Kidney (tissue), 22 donors: ENCODE measurements at places on chromosomes 13 and 19. TPM values are rescaled to one million over a fixed set of nuclear protein-coding genes. Genes with fewer than 3 reads are reported as not detected.

DNA sequence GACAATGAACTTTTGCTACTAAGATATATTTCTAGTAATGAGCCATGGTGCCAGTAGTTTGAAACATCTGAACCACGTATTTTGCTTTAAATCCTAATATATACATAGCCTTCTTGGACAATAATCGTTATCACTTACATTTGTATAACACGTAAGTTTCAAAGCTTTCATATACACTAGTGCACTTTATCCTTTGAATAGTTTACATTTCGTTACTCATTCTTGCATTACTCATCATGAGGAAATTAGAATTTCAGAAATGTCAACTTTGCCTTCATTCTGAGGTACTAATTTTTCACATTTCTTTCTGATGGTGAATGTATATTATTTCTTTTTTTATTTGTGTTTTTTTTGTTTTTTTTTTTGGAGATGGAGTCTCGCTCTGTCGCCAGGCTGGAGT lies 5.8 kb downstream of the KBTBD7 start:
- peaks cover 14% of the 10 kb centered on the region for H3K4me1 ChIP-seq
- DNase-seq: no peak
- no peak overlapping the region for H3K27ac ChIP-seq

DNA sequence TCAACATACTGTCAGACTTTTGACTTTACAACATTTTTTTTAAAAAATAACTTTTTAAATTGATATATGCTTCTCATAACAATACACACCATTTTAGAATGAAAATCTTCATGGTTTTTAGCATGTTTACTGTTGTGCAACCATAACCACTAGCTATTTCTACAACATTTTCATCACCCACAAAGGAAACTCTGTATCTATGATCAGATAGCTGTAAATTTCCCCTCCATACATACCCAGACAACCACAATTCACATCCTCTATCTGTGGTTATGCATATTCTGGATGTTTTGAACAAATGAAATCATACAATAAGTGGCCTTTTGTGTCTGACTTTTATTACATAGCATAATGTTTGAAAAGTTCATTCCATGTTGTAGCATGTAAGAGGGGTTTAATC lies 1666.0 kb downstream of the EFNB2 start:
- H3K27me3 ChIP-seq: no peaks in the 10 kb centered on the region
- no peak overlapping the region for H3K27ac ChIP-seq
- H3K4me1 ChIP-seq: no peaks in the 10 kb centered on the region
- no peak overlapping the region for H3K4me3 ChIP-seq
- no peak for DNase-seq

GRCh38 chr19:32767951-32768679 lies 48.5 kb downstream of the TDRD12 start:
- H3K4me1 ChIP-seq: no peaks in the 10 kb centered on the region
- H3K36me3 ChIP-seq: no peaks in the 10 kb centered on the region
- no peak overlapping the region for H3K4me3 ChIP-seq
- DNase-seq: no peak

- H3K36me3 ChIP-seq: no peaks in the 10 kb centered on the region
- H3K27ac ChIP-seq: no peak overlapping the region
- no peaks in the 10 kb centered on the region for H3K27me3 ChIP-seq
- H3K4me1 ChIP-seq: no peaks in the 10 kb centered on the region
Measured at GRCh38 chr13:113661509-113661908, 3.5 kb upstream of the ATP4B start.

DNA sequence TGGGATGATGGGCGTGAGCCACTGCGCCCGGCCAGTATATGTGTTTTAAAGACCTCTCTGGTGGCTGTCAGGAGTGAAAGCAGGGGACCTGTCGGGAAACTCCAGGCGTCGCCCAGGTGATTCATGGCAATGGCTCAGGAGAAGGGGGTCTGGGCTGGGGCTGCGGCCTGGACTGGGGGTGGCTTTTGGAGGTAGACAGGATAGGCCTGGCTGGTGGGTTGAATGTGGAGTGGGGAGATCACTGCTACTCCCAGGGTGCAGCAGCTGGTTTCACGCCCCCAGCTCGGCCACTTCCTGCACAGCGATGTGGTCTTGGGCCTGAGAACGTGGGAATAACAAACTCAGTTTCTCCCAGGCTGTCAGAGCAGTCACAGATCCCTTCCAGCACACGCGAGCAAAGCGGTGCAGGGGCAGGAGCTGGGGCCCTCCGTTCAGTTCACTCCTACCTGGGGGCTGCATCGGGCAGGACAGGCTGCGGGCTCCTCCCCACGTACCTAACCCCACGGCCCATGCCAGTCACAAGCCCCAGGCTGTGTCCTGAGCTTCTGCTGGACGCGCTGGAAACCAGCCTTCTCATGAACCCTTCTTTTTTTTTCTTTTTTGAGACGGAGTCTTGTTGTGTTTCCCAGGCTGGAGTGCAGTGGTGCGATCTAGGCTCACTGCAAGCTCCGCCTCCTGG lies 18.9 kb downstream of the KDM4B start:
- H3K36me3 ChIP-seq: no peaks in the 10 kb centered on the region
- no peaks in the 10 kb centered on the region for H3K4me1 ChIP-seq
- no peaks in the 10 kb centered on the region for H3K27me3 ChIP-seq
- no peak for DNase-seq

- no peak overlapping the region for H3K4me3 ChIP-seq
- no peak overlapping the region for H3K27ac ChIP-seq
- no peak for DNase-seq
- H3K4me1 ChIP-seq: no peaks in the 10 kb centered on the region
- H3K36me3 ChIP-seq: no peaks in the 10 kb centered on the region
Measured at GRCh38 chr19:7677669-7678311, 900 bp downstream of the MCEMP1 start.

DNA sequence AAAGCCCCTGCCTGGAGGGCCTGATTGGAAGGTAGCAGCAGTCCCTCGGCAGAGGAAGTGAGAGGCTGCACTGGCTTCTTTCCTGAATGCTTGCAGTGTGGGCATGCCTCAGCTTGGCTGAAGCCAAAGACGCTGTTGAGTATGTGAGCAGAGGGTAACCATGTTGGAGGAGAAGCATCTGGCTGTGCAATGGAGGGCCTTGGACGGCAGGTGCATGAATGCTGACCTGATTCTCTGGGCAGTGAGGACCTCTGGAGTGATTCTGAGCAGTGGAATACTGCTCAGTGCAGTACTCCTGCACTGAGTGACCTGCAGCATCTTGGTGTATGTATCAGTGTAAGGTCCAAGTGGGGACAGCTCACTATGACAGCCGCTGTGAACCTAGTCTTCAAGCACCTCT lies 46.9 kb downstream of the SOX1 start:
- H3K27me3 ChIP-seq: peaks cover 20% of the 10 kb centered on the region
- no peaks in the 10 kb centered on the region for H3K4me1 ChIP-seq
- no peak overlapping the region for H3K27ac ChIP-seq

- no peak for DNase-seq
- no peaks in the 10 kb centered on the region for H3K27me3 ChIP-seq
- H3K4me1 ChIP-seq: no peaks in the 10 kb centered on the region
- no peaks in the 10 kb centered on the region for H3K36me3 ChIP-seq
- no peak overlapping the region for H3K4me3 ChIP-seq
- H3K27ac ChIP-seq: no peak overlapping the region
Measured at GRCh38 chr13:31011193-31011860, 78.9 kb downstream of the TEX26 start.

DNA sequence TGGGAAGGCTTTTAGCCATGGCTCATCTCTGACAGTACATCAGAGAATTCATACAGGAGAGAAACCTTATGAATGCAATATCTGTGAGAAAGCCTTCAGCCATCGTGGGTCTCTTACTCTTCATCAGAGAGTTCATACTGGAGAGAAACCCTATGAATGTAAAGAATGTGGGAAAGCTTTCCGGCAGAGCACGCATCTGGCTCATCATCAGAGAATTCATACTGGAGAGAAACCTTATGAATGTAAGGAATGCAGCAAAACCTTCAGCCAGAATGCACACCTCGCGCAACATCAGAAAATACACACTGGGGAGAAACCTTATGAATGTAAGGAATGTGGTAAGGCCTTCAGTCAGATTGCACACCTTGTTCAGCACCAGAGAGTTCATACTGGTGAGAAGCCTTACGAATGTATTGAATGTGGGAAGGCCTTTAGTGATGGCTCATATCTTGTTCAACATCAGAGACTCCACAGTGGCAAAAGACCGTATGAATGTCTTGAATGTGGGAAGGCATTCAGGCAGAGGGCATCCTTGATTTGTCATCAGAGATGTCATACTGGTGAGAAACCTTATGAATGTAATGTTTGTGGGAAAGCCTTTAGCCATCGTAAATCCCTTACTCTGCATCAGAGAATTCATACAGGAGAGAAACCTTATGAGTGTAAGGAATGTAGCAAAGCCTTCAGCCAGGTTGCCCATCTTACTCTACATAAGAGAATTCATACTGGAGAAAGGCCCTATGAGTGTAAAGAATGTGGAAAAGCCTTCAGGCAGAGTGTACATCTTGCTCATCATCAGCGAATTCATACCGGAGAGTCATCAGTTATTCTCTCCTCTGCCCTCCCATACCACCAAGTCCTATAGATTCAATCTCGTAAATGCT lies 10.7 kb downstream of the ZNF470 start:
- no peaks in the 10 kb centered on the region for H3K4me1 ChIP-seq
- H3K27me3 ChIP-seq: no peaks in the 10 kb centered on the region
- H3K27ac ChIP-seq: no peak overlapping the region
- DNase-seq: no peak
- H3K36me3 ChIP-seq: peaks cover 42% of the 10 kb centered on the region

GRCh38 chr13:65921933-65922332 lies 1308.2 kb downstream of the PCDH9 start:
- no peaks in the 10 kb centered on the region for H3K36me3 ChIP-seq
- no peaks in the 10 kb centered on the region for H3K27me3 ChIP-seq
- no peak overlapping the region for H3K27ac ChIP-seq
- H3K4me3 ChIP-seq: no peak overlapping the region

DNA sequence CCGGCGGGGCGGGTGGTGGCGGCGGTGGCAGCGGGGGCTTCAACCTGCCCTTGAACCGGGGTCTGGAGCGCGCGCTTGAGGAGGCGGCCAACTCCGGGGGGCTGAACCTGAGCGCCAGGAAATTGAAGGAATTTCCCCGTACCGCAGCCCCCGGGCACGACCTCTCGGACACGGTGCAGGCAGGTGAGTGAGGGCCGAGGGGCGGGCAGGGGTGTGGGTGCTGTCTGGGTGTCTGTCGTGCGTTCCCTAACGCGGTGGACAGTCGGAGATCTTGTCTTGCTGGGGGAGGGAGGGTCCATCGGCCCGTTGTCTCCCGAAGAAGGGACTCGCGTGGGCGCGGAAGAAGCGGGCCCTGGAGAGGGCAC lies 533 bp downstream of the LRCH1 start:
- peak overlapping the region; percentile 89 for H3K4me3 ChIP-seq
- peak overlapping the region; percentile 96 for H3K27ac ChIP-seq
- H3K36me3 ChIP-seq: no peaks in the 10 kb centered on the region
- H3K27me3 ChIP-seq: no peaks in the 10 kb centered on the region
- no peaks in the 10 kb centered on the region for H3K4me1 ChIP-seq
- DNase-seq: no peak

- no peak for DNase-seq
- no peaks in the 10 kb centered on the region for H3K4me1 ChIP-seq
- no peak overlapping the region for H3K4me3 ChIP-seq
- H3K27me3 ChIP-seq: no peaks in the 10 kb centered on the region
- no peak overlapping the region for H3K27ac ChIP-seq
- H3K36me3 ChIP-seq: no peaks in the 10 kb centered on the region
Measured at GRCh38 chr13:51047434-51048165, 63.5 kb downstream of the C13orf42 start.

DNA sequence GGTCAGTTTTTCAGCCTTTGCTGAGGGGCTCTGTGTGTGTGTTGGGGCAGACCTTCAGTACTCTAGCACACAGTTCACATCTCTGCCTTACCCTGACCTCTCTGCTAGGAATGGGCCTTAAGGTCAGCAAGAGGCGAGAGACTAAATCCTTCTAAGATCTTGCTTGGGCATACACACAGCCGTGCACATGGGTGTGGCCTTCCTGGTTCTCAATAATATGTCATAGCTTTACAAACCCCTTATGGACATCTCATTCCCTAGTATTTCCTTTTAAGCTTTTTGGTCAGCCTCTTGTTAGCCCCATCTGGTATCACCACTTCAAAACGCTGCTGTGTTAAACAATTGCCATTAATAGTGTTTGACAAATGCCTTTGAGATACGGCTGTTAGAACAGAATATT lies 69.4 kb upstream of the SPATA13 start:
- no peaks in the 10 kb centered on the region for H3K36me3 ChIP-seq
- H3K27ac ChIP-seq: no peak overlapping the region
- no peaks in the 10 kb centered on the region for H3K4me1 ChIP-seq
- no peak overlapping the region for H3K4me3 ChIP-seq
- H3K27me3 ChIP-seq: no peaks in the 10 kb centered on the region

DNA sequence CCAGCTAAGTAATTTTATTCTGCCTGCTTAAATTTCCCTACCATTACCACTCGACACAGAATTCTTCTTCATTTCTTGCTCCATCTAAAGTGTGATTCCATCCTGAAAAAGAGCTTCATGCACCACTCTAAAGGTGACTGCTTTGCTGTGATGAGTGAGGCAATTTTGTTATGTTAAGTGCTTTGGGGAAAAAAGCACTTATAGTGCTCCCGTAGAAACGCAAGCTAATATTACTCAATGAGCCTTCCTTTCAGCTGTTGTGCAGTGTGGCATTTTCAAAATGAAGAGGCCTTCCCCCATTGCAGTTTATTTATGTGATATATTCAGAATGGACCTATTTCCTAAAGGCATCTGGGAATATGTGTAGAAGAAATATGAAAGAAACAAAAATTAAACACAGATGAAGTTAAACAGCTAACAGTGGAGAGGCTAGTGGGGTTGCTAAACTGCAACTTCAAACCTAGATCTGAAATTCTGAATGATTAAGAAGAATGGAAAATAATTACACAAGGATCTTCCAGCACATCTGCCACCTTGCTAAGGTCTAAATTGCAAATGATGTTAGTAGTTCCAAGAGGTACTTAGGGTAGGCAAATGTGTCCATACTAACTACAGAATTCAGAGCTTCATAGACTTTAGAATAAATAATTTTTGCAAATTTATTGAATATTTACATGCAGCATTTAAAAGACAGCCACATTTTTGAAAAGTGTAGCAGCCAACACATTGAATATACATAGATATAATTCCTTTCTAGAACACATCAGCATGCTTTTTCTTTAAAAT lies 211.7 kb downstream of the DCT start:
- no peaks in the 10 kb centered on the region for H3K27me3 ChIP-seq
- DNase-seq: no peak
- H3K27ac ChIP-seq: no peak overlapping the region
- H3K4me1 ChIP-seq: no peaks in the 10 kb centered on the region
- H3K36me3 ChIP-seq: no peaks in the 10 kb centered on the region

GRCh38 chr19:16355293-16356043 lies 30.8 kb downstream of the KLF2 start:
- no peak overlapping the region for H3K27ac ChIP-seq
- DNase-seq: peak; percentile 62
- no peaks in the 10 kb centered on the region for H3K36me3 ChIP-seq
- H3K4me3 ChIP-seq: no peak overlapping the region
- H3K4me1 ChIP-seq: no peaks in the 10 kb centered on the region

Gene ZNF525
- 17.2 TPM for total RNA-seq

Gene PSG7
- not detected for total RNA-seq

Gene CDX2
- not detected for total RNA-seq

Gene SAFB2
- 113 TPM for total RNA-seq

Gene DACH1
- total RNA-seq: 10.4 TPM

Gene ICAM1
- 50.3 TPM for total RNA-seq

Gene TJP3
- total RNA-seq: 26.5 TPM

Gene TTYH1
- total RNA-seq: 1.5 TPM

Gene IGFL3
- not detected for total RNA-seq
